SJSA1 (cell line): ENCODE measurements at places on chromosomes 7 and 10.
A peak's percentile ranks its signal among the peaks of the same experiment; 100 is the strongest.

- no peaks in the 10 kb centered on the region for H3K27me3 ChIP-seq
- no peak overlapping the region for H3K4me3 ChIP-seq
- H3K4me1 ChIP-seq = no peaks in the 10 kb centered on the region
- DNase-seq = no peak
Observed at GRCh38 chr7:33351709-33352108, 222.3 kb downstream of the BBS9 start.

DNA sequence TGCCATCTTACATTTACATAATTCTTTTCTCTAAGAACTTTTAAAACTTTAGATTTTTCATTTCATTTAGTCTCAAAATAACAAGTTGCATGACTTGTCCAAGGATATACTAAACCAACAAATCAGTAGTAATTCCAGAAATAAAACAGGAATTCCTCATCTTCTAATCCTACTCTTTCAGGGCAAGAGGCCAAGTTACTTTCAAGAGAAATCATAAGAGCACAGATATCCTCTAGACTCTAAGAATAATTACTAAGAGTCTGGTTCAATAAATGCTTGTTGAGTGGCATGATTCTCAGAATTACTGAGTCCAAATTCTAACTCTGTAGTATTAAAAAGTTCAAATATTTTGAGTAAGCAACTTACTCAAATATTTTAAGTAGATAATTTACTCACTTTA is 12.9 kb downstream of the PDZD8 start:
- H3K36me3 ChIP-seq = no peaks in the 10 kb centered on the region
- DNase-seq = no peak
- peaks cover 49% of the 10 kb centered on the region for H3K4me1 ChIP-seq
- H3K27ac ChIP-seq = peak overlapping the region; percentile 25; the same call in 1 of the 2 replicates
- H3K27me3 ChIP-seq = no peaks in the 10 kb centered on the region
- H3K4me3 ChIP-seq = no peak overlapping the region

- H3K27me3 ChIP-seq = peaks cover 22% of the 10 kb centered on the region
- DNase-seq = no peak
- H3K36me3 ChIP-seq = no peaks in the 10 kb centered on the region
- H3K4me3 ChIP-seq = no peak overlapping the region
- H3K4me1 ChIP-seq = no peaks in the 10 kb centered on the region
Observed at GRCh38 chr7:26512737-26513136, 221.1 kb downstream of the SNX10 start.

- H3K4me3 ChIP-seq = no peak overlapping the region
- no peak for DNase-seq
- peaks cover 24% of the 10 kb centered on the region for H3K4me1 ChIP-seq
- no peak overlapping the region for H3K27ac ChIP-seq
- no peaks in the 10 kb centered on the region for H3K27me3 ChIP-seq
- H3K36me3 ChIP-seq = peaks cover 55% of the 10 kb centered on the region
Observed at GRCh38 chr10:102262744-102263370, 17.5 kb downstream of the GBF1 start.

GRCh38 chr7:85655252-85655651 is 468.4 kb upstream of the SEMA3D start:
- no peaks in the 10 kb centered on the region for H3K4me1 ChIP-seq
- no peaks in the 10 kb centered on the region for H3K36me3 ChIP-seq
- DNase-seq = no peak
- H3K27ac ChIP-seq = no peak overlapping the region

DNA sequence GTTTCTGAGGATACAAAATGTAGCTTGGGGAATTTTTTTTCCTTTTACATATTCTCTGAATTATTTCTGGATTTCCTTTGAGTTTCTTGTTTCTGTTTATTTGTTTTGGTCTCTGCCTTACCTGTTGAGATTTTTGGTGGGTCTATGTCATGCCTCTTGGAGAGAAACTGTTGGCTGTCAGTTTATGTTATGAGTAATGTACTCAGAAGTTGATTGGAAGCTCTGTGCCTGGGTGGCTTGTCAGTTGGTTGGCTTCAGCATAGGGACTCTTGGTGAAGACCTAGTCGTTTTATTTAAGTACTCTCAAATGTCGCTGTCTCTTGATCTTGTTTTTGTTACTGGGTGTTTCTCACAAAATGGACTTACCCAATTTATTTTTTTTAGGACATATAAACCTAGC is 132.4 kb downstream of the CDK14 start:
- H3K4me3 ChIP-seq = no peak overlapping the region
- H3K27ac ChIP-seq = no peak overlapping the region
- H3K36me3 ChIP-seq = no peaks in the 10 kb centered on the region
- no peak for DNase-seq

GRCh38 chr10:60645980-60646379 is 132.3 kb upstream of the CDK1 start:
- no peak overlapping the region for H3K4me3 ChIP-seq
- DNase-seq = no peak
- no peaks in the 10 kb centered on the region for H3K27me3 ChIP-seq
- H3K27ac ChIP-seq = no peak overlapping the region
- peaks cover 14% of the 10 kb centered on the region for H3K4me1 ChIP-seq

GRCh38 chr10:71413581-71413980 is 16.9 kb downstream of the CDH23 start:
- H3K27me3 ChIP-seq = no peaks in the 10 kb centered on the region
- no peak overlapping the region for H3K4me3 ChIP-seq
- no peaks in the 10 kb centered on the region for H3K4me1 ChIP-seq
- H3K36me3 ChIP-seq = no peaks in the 10 kb centered on the region
- no peak for DNase-seq

DNA sequence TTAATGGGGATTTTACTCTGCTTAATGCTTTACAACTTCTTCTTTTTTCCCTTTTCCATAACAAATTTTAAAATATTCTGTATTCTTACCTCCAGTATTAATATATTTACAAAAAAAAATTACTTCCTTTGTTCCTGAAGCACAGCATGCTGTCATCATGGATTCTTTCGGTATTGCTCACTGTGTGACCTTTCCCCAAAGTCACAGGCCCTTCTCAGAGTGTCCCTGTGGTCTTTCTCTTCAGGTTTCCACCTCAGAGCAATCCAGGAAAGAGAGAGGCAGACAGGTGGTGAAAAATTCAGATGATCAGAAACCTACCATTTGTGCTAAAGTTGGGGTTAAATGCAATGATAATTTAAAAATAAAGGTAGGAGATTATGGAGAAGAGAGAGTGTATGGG is 13.0 kb downstream of the AOAH start:
- DNase-seq = peak; percentile 10
- H3K27ac ChIP-seq = no peak overlapping the region

- H3K36me3 ChIP-seq = no peaks in the 10 kb centered on the region
- H3K27ac ChIP-seq = no peak overlapping the region
- no peak overlapping the region for H3K4me3 ChIP-seq
Observed at GRCh38 chr7:132430861-132431822, 145.1 kb downstream of the PLXNA4 start.

DNA sequence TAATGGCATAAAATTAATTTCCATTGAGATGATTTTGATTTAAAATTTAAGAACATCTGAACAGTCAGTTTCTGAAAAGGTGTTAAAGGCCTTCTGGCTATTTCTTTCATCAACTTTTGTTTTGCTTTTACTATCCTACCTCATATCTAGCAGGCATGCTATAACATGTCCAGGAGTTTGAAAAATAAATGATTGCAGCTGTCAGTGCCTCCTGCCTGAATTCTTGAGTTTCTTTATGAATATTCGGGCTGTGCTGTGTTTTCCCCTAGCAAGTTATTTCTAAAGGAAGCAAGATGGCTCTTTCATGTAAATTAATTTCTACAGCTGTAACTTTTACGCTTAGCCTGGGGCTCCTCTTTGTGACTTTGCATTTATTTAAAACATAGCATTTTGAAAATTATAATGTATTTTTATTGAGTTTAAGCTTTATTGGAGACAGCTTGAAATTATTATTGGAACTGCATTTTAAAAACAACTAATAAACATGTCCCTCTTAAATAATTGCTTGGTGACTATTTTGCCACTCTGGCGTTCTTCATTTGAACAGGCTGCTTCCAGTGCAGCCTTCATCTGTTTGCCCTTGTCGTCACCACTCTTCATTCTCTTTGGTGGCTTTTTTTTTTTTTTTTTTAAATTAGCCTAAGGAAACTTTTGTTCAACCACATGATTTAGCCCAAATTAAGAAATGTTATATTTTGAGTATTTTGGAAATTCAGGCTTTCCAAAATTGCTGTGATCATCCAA is 1083.4 kb upstream of the LRRN3 start:
- no peak overlapping the region for H3K4me3 ChIP-seq
- H3K4me1 ChIP-seq = no peaks in the 10 kb centered on the region
- H3K27ac ChIP-seq = no peak overlapping the region
- H3K36me3 ChIP-seq = no peaks in the 10 kb centered on the region
- DNase-seq = no peak
- H3K27me3 ChIP-seq = no peaks in the 10 kb centered on the region

GRCh38 chr10:6254201-6254600 is 51.5 kb downstream of the PFKFB3 start:
- no peak overlapping the region for H3K27ac ChIP-seq
- no peak for DNase-seq
- no peaks in the 10 kb centered on the region for H3K4me1 ChIP-seq
- H3K4me3 ChIP-seq = no peak overlapping the region
- H3K27me3 ChIP-seq = no peaks in the 10 kb centered on the region

DNA sequence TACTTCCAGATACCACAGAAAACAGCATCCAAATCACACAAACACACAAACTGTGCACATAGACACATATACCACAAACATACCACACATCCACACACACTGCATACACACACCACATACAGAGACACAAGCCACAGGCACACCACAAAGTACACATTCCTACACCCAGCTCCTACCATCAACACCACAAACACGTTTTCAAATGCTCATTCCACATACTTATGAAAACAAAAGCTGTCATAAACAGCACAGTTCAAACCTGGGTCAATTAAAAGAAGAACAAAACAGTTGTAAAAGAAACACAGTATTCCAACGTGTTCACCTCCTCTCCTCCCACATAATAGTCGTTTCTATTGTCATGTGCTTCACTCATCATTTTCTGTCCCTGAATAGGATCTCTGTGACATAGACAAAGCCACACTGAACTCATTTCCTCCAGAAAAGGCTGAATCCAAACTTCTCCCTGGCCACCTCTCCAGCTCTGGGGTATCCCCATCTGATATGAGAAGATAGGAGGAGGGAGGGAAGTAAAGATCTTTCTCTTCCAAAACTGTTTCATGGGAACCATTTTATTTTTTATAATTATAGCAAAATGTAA is 89.2 kb downstream of the CXCL12 start:
- H3K36me3 ChIP-seq = no peaks in the 10 kb centered on the region
- H3K27ac ChIP-seq = no peak overlapping the region
- no peak overlapping the region for H3K4me3 ChIP-seq
- no peaks in the 10 kb centered on the region for H3K4me1 ChIP-seq
- no peak for DNase-seq
- H3K27me3 ChIP-seq = no peaks in the 10 kb centered on the region; the same call in 1 of the 2 replicates

DNA sequence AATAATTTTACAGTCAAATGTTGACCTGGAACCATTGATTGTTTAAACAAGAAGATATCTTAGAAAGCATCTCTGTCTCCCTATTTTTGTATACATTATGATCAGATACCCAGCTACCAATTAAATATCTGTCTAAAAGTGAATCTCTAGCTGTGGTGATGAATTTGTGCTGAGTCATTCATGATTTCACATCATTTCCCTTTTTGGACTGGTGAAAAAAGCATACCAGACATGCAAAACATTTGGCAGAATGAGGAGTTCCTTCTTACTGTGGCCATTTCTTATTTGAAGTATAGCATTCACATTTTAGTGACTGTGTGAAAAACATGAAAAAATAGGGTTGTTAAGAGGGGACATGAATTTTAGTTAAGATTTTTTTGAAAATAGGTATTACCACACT is 98.0 kb upstream of the GATA3 start:
- no peak overlapping the region for H3K4me3 ChIP-seq
- no peaks in the 10 kb centered on the region for H3K36me3 ChIP-seq
- H3K27ac ChIP-seq = peak overlapping the region; percentile 45
- DNase-seq = no peak

GRCh38 chr7:1559626-1560590 is 3.9 kb upstream of the TMEM184A start:
- H3K4me1 ChIP-seq = peaks cover 17% of the 10 kb centered on the region
- H3K27ac ChIP-seq = no peak overlapping the region
- no peaks in the 10 kb centered on the region for H3K27me3 ChIP-seq
- no peak for DNase-seq

DNA sequence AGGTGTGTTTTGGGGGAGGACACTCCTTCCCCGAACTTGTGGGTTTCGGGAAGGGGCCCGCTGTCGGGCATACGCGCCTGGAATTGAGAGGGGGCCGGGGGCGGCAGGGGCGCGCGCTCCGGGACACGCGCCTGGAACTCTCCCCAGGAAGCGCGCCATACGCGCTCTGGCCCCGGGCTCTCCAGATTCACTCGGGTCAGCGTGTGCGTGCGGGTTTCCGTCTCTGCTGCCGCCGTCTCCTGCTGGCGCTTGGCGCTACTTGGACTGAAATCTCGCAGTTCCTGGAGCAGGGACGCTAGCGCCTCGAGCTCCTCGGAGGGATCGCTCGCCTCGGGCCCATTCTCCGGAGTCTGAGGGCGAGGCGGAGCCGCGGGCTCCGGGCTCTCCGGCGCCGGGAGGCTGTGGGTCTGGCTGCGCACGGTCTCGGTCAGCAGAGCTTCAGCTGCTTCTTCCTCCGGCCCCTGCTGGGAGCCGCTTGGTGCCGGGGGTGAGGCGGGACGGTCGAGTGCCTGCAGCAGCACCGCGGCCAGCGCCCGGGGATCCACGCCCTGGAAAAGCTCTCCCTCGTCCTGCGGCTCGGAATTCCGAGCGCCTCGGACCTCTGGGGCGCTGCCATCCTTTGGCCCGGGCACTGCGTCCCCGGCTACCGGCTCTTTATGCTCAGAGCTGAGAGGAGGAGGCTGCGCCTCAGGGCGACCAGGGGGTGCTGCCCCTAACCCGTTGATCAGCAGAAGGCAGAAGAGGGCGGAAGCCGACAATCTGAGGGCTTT is 1.1 kb downstream of the VGF start:
- no peak overlapping the region for H3K27ac ChIP-seq
- no peak overlapping the region for H3K4me3 ChIP-seq
- peaks cover 64% of the 10 kb centered on the region for H3K27me3 ChIP-seq
- H3K36me3 ChIP-seq = peaks cover 6% of the 10 kb centered on the region
- H3K4me1 ChIP-seq = peaks cover 44% of the 10 kb centered on the region

DNA sequence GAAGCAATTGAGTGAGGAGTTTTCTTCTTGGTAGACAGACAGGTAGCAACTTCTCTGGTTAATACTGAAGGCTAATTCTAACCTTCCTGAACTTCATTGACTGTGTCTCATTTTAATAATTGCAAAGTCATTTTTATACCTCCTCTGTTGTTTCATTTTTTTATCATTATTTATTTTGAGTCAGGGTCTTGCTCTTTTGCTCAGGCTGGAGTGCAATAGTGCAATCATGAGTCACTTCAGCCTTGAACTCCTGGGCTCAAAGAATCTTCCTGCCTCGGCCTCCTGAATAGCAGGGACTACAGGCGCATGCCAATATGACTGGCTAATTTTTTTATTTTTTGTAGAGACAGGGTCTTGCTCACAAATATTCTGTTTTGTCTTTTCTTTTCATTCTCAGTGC is 45.4 kb downstream of the APBB1IP start:
- no peak overlapping the region for H3K4me3 ChIP-seq
- DNase-seq = no peak
- no peaks in the 10 kb centered on the region for H3K36me3 ChIP-seq
- H3K27ac ChIP-seq = no peak overlapping the region
- H3K27me3 ChIP-seq = no peaks in the 10 kb centered on the region
- peaks cover 15% of the 10 kb centered on the region for H3K4me1 ChIP-seq
